Cardiac septum (tissue), 1 donor: ENCODE measurements at places on chromosomes 7 and 10. TPM values are rescaled to one million over a fixed set of nuclear protein-coding genes. Genes with fewer than 3 reads are reported as not detected.

Gene RBM17
- 70.1 TPM for total RNA-seq

Gene RHOBTB1
- total RNA-seq = 16.3 TPM

Gene LIPJ
- not detected for total RNA-seq

Gene FGFBP3
- total RNA-seq = 0.65 TPM

Gene HOXA2
- 0.30 TPM for total RNA-seq

Gene SPDYE5
- not detected for total RNA-seq

Gene CALML3
- not detected for total RNA-seq

Gene TAS2R60
- not detected for total RNA-seq

Gene TDRD1
- 1.2 TPM for total RNA-seq

Gene IRF5
- total RNA-seq = 1.6 TPM

Gene ZNF746
- 9.2 TPM for total RNA-seq

Gene ZNF365
- total RNA-seq = 1.2 TPM

Gene ARL5B
- 7.1 TPM for total RNA-seq

Gene GPR15LG
- not detected for total RNA-seq

Gene GSTO1
- total RNA-seq = 209 TPM

Gene SLC39A12
- not detected for total RNA-seq

Gene AKR1C4
- not detected for total RNA-seq

Gene PHKG1
- total RNA-seq = 15.3 TPM

Gene TCAF2
- 0.54 TPM for total RNA-seq

Gene PLPP4
- total RNA-seq = 0.27 TPM

Gene TMEM176B
- total RNA-seq = 44.9 TPM

Gene SPDYE16
- not detected for total RNA-seq

Gene FAM171A1
- total RNA-seq = 8.3 TPM

Gene HYAL4
- total RNA-seq = 0.32 TPM

Gene CNNM1
- total RNA-seq = 0.22 TPM

Gene SPDYE6
- not detected for total RNA-seq

Gene CCL24
- total RNA-seq = not detected

Gene CLRN3
- not detected for total RNA-seq

Gene AKR1C3
- 15.2 TPM for total RNA-seq

Gene GIMAP5
- total RNA-seq = 6.6 TPM

Gene TMEM229A
- total RNA-seq = 0.24 TPM
